Osteoblast (primary cell): ENCODE measurements at places on chromosomes 4 and X.

DNA sequence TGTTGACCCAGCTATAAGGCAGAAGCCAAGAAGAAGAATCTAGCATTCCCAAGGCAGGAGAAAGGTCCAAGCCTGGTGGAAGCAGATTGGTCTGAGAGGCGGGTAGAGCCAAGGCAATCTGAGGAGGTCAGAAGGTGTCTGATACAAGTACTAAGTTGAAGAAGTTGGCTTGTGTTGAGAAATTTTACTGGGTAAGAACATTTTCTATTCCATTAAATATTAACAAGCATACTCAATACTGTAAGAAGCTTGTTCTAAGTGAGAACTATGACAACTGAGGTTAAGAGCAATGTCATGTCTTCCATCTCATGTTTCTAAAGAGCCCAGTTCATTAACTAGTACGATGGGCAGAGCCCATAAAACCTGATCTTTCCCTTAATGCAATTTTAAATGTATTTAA is 75.0 kb downstream of the FAM13A start:
- DNase-seq: no peak

DNA sequence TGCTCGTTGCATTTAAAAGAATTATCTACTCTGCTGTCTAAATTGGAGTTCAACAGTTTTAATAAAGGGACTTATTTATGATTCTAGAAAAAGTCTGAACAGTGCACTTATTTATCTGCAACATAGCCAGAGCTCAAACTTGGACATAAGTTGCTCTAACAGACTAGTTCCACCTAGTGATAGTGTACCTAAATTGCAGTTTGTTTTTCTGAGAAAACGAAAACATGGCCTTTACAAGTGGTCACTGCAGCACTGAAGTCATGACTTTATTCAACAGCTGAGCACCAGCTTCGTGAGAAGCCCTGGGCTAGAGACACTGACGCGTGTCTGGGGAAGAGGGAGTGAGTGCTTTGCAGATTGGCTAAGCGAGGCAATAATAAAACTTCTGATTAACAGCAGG is 77.3 kb upstream of the IGSF1 start:
- no peak for DNase-seq

GRCh38 chr4:2285613-2286381 is 23.9 kb upstream of the MXD4 start:
- peak; percentile 50 for DNase-seq

DNA sequence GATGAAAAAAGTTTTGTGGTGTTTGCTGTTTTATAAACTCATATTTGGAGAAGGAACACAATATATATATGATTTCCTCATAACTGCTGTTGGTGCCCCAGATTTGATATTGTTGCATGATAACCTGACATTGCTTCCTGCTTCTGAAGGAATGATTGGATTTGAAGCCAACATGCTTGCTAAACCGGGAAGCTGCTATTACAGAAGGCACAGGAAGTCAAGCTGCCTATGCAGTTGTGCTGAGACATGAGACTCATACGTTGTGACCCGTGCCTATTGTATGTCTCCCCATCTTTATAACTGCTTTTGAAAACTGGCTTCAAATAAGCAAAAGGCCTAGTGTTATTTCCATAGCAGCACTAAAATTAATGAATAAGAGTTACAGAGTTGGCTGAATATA is 32.9 kb downstream of the GAB1 start:
- DNase-seq: no peak

- no peak for DNase-seq
Observed at GRCh38 chr4:167885071-167885470, 207.3 kb upstream of the ANXA10 start.

- DNase-seq: no peak
Observed at GRCh38 chrX:6505960-6506359, 29.0 kb downstream of the VCX3A start.

- no peak for DNase-seq
Observed at GRCh38 chrX:49844611-49845010, 15.5 kb downstream of the PAGE4 start.

DNA sequence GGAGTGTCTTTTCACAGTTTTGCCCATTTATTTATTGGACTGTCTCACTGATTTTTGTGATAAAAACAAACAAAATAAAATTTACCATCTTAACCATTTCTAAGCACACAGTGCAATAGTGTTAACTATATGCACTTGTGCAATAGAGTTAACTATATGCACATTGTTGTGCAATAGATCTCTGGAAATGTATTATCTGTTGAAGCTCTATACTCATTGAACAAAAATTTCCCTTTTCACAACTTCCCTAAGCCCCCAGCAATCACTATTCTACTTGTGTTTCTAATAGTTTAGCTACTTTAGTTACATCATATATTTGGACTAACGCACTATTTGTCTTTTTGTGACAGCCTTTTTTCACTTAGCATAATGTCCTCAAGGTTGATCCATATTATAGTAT is 59.7 kb upstream of the BEX4 start:
- no peak for DNase-seq

GRCh38 chr4:8177552-8177951 is 18.9 kb upstream of the ABLIM2 start:
- no peak for DNase-seq
